ENCODE measurements at places on chromosomes 3 and 15.

DNA sequence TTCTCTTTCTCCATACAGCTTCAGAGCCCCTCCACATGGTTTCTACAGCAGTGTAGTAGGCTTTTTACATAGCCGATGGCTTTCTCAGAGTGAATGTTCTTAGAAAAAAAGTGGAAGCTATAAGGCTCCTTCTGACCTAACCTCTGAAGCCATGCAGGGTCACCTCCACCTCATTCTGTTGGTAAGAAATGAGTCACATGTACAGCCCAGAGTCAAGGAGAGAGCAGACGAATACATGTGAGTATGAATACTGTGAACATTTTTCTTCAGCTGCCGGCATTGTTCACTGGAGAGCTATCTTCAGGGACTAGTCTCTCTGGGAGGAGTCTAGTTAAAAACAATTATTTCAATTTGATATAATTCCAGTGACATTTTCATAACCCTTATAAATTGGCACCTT is 68.2 kb upstream of the THRB start:
- DNase-seq: no peak

- no peak for DNase-seq
Measured at GRCh38 chr3:184344579-184345316, 7.3 kb downstream of the FAM131A start.

GRCh38 chr3:183085634-183086390 is 13.5 kb downstream of the MCCC1 start:
- peak; percentile 75 for DNase-seq

GRCh38 chr3:43766672-43767465 is 76.1 kb downstream of the ABHD5 start:
- no peak for DNase-seq

GRCh38 chr15:61256231-61256630 is 27.1 kb upstream of the RORA start:
- DNase-seq: no peak

GRCh38 chr3:123088387-123088786 is 21.6 kb downstream of the PDIA5 start:
- no peak for DNase-seq

DNA sequence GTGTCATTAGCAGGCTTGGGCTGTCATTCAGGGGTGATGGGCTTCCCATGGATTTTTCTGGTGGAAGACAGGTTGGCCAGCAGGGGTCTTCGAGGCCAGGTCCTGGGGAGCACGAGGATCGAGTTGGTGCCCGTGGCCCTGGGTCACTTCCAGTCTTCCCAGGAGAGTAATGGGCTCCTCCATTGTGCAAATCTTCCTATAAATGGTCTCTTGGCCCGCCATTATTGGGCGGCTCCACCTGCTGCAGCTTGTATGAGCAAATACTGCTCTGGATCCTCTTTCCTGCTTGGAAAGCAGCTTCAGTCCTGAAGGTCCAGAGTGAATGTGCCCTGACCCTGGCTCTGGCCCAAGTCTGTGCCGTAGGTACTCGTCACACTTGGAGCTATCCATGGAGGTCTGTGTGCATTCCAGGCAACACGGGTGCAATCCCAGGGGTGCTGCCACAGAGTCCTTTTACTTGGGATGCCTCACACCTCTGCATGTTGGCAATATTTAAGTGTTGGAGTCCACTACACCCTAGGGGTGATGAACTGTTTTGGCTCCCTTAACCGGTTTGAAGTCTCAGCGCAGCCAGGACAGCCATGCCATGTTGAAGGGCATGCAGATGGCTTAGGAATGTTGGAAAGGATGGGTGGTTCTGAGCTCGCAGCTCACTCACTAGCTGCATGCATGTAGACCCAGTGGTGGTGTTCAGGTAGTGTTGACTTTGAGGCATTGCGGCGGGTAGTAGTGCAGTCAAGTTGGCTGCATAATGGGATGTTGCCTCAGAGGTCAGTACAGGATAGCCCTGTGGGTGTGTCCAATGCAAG is 97.6 kb downstream of the SNRPN start:
- DNase-seq: peak; percentile 21

- no peak for DNase-seq
Measured at GRCh38 chr3:83513051-83513450, 1445.7 kb upstream of the CADM2 start.

DNA sequence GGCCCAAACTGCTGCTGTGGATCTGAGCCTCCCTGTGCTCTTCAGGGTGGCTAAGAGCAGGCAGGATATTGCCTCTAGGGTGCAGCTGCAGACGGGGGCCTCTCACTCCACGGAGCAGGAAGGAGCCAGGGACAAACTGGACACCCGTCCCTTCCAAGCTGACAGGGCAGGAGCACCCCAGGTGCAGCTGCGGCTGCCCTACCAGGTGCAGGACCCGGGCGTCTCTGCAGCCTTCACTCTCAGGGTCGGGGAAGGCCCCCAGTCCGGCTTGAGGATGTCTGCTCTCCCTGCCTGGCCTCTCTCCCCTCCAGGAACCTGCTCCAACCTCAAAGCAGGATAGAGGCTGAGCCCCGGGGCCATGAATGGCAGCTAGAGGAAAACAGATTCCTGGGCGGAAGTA is 1554.9 kb upstream of the CADM2 start:
- no peak for DNase-seq

GRCh38 chr3:136194409-136195257 is 1.5 kb downstream of the MSL2 start:
- peak; percentile 36 for DNase-seq

- no peak for DNase-seq
Measured at GRCh38 chr15:90232941-90233386, 777 bp downstream of the CIB1 start.

- DNase-seq: no peak
Measured at GRCh38 chr3:73848173-73848906, 223.6 kb upstream of the PDZRN3 start.

DNA sequence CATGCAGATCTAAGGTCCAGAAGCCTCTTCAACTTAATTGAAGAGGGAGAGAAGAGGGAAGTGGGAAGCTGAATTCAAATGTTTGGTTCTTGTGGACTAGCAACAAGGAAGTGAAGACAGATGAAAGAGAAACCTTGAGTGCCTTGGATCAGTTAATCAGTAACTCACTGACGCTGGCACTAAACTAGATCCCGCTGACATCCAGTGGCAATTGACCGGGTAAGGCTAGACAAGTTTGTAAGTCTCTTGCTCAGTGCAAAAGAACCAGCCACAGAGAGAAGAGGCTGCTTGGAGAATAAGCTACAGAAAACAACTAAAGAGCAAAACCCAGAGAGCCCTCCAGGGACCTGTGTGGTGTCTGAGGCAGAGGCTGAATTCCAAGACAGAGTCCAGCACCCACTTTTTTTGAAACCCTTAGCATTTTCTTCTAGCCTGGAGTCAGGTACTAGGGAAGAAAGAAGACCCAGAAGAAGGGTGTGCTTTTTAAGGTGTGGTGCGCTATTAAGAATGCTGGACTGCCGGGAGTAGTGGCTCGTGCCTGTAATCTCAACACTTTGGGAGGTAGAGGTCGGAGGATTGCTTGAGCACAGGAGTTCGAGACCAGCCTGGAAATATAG is 6.9 kb downstream of the PLCH1 start:
- no peak for DNase-seq

DNA sequence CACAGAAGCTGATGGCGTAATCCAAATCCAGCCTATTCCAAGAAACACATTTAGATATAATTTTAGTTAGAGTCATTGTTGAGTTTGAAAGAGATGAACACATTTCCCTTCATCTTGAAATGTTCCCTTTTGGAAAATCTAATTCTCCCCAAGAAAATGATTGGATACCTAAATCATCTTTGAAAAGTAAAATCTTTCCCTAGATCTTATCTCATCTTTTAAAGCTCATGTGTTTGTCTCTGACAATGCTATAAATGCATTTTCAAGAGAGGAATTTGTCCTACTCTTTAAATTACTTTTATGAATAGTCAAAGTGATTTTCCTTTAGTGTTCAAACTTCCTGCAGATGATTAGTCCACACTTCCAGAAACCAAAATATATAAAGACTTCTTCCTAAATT is 82.6 kb upstream of the CNTN6 start:
- no peak for DNase-seq

- DNase-seq: no peak
Measured at GRCh38 chr3:45054196-45054857, 28.2 kb downstream of the CLEC3B start.

DNA sequence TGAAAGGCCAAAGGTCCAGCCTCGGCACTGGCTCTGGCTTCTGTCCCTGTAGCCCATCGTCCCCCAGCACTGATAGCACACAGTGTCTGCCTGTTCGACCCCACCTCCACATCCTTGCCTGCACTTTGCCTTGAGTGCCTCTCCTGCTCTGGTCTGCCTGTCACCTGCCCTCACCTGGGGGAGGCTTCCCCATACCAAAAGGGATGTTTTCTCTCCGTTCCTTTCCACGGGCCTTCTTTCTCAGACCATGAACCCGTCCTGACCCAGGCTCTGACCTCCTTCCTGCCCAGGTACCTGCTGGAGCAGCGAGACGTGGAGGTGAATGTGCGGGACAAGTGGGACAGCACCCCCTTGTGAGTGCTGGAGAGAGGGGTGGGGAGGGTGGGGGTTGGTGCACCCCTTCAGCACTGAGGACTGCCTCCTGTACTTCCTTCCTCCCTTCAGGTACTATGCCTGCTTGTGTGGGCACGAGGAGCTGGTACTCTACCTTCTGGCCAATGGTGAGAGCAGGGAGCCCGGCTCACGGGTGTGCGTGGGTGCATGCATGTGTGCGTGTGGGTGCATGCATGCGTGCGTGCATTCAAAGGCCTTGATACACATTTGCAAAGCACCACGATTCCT is 1.5 kb downstream of the ABTB1 start:
- no peak for DNase-seq

- DNase-seq: peak; percentile 85
Measured at GRCh38 chr15:89740137-89740536, 10.9 kb downstream of the MESP1 start.

DNA sequence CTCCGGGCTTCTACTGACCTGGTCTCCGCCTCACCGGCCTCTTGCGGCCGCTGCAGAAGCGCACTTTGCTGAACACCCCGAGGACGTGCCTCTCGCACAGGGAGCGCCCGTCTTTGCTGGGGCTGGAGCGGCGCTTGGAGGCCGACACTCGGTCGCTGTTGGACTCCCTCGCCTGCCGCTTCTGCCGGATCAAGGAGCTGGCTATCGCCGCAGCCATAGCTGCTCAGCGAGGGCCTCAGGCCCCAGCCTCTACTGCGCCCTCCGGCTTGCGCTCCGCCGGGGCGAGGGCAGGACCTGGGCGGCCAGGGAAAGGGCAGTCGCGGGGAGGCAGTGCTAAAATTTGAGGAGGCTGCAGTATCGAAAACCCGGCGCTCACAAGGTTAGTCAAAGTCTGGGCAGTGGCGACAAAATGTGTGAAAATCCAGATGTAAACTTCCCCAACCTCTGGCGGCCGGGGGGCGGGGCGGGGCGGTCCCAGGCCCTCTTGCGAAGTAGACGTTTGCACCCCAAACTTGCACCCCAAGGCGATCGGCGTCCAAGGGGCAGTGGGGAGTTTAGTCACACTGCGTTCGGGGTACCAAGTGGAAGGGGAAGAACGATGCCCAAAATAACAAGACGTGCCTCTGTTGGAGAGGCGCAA is 319.2 kb downstream of the FGF12 start:
- peak; percentile 49 for DNase-seq

DNA sequence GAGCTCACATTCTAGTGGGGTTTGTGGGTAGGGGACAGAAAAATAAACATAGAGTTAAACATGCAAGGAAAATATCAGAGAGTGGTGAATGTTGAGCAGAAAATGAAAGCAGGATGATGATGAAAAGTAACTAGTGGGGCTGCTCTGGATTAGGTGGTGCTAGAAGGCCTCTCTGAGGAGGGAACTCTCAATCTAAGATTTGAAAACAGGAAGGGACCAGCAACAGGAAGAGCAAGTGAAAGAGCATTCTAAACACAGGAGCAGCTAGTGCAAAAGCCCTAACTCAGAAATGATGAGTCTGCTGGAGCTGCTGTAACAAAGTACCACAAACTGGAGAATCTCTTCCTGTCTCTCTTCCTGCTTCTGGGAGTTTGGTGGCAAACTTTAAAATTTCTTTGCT is 468.6 kb upstream of the AGTR1 start:
- DNase-seq: no peak

DNA sequence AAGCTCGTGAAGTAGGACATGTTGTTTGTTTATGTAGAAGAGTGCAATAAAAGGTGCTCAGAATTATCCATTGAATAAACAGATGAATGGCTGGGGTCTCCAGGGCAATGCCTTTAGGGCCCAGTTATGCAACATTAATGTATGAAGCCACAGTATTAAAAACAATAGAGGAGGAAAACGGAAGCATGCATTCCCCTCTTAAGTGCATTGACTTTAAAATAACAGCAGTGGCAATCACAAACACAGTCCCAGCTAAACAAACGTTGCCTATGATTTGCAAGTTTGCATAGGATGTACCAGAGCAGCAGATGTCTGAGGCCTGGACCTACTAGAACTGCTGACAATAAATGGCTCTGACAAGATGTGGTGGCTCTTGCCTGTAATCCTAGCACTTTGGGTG is 60.6 kb upstream of the GCNT3 start:
- no peak for DNase-seq

- DNase-seq: no peak
Measured at GRCh38 chr15:66236806-66237375, 16.7 kb downstream of the MEGF11 start.

DNA sequence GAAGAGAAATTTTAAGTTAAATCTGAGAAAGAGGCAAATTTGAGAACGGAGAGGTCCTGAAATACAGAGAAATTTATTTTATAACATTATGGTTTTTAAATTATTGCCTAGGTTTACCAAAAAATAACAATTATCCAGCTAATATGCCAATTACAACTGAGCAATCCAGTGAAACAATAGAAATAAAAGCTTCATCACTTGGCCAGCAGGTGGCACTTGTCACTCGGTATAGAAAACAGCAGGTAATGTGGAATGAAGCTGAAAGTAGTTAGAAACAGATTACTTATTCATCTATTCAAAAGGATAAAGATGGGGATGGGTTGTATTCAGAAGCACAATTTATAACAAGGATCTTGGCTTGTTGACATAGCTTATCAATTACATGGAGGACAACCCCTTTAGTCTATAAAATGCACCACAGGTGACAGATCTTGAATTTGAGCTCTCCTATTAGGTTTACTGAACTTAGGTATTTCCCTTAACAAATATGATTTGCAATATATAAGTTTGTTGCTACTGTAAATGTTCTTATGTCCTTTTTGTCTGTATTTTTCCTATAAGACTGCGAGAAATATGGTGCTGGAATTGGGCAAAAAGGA is 70.1 kb upstream of the GUCA1C start:
- DNase-seq: no peak

DNA sequence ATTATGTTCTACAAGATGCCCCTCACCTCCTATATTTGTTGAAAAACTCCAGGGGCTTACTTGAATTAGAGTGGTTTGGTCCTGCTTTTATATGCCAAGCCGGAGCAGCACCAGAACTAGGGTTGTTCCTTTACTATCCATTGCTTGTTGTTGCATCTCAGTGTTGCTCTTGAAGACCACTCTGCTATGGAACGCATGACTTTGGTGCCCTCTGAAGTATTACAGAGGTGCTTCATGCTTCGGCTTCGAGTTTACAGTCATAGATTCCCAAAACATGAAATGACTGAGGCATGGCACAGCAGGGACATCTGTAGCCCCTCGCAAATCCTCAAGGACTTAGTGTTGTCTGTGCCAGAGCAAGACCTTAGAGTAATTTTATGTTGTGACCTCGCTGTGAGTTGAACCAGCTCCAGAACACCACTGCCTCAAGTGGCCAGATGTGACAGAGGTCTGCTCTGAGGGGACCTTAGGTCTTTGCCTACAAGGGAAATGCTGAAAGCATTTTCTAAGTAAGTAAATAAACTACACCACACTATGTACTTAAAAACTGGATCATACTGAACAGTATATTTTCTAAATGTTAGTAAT is 67.2 kb upstream of the SIAH2 start:
- peak; percentile 48 for DNase-seq

GRCh38 chr3:79203144-79203519 is 564.7 kb downstream of the ROBO1 start:
- no peak for DNase-seq

GRCh38 chr3:17910922-17911321 is 168.5 kb upstream of the TBC1D5 start:
- no peak for DNase-seq
